ENCODE measurements at places on chromosomes 1 and 21. TPM values are rescaled to one million over a fixed set of nuclear protein-coding genes. Genes with fewer than 3 reads are reported as not detected.
A peak's percentile ranks its signal among the peaks of the same experiment; 100 is the strongest.

DNA sequence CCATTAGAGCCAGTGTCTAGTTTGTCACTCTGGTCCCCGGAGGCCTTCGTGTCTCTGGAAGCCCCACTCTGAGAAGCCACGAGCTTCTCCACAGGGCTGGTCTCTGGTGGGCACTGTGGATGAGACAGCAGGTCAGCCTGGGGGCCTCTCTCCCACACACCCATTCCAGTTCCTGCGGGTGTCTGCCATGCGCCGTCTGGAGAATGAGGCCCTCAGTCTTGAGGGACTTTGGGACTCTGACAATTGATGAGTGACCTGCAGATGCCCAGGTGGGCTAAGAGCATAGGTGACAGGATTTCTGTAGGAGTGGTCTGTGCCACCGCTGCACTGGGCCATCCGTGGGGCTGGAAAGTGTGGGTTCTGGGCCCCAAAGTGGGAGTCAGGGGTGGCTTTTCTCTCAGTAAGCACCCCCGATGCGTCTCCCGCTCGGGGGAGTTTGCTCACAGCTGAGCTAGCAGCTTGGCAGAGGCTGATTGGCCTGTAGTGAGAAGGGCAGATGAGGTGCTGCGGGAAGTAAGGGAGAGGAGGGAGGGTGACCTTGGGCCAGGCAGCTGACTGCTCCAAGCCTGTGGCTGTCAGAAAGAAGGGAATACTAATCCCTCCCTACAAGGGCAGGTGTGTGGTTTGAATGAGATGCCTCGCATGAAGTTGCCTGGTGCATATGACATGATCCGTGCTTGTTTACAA is 26.4 kb downstream of the LHX4 start:
- no peaks in the 10 kb centered on the region for H3K36me3 ChIP-seq
- H3K27ac ChIP-seq = no peak overlapping the region
- H3K4me1 ChIP-seq = peaks cover 3% of the 10 kb centered on the region
- no peak for DNase-seq

- H3K4me1 ChIP-seq = no peaks in the 10 kb centered on the region
- no peak overlapping the region for H3K27ac ChIP-seq
- peaks cover 10% of the 10 kb centered on the region for H3K27me3 ChIP-seq
- no peak overlapping the region for H3K4me3 ChIP-seq
Observed at GRCh38 chr1:153364766-153365666, 7.4 kb downstream of the S100A9 start.

DNA sequence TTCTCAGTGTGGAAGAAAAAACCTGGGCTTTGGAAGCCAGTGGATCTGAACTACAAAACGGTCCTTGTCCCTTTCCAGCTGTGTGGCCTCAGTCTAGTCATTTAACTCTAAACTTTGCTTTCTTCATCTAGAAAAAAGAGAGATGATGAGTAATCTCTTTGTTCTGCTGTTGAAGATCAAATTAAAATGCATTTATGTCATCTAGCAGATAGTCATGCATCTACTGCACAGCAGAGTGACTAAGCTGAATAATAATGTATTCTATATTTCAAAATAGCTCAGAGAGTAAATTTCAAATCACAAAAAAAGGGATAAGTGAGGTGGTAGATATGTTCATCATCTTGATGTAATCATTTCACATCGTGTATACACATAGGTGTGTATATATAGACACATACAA is 473.2 kb downstream of the DSCAM start:
- H3K27ac ChIP-seq = no peak overlapping the region
- H3K27me3 ChIP-seq = no peaks in the 10 kb centered on the region
- no peak overlapping the region for H3K4me3 ChIP-seq
- no peak for DNase-seq

DNA sequence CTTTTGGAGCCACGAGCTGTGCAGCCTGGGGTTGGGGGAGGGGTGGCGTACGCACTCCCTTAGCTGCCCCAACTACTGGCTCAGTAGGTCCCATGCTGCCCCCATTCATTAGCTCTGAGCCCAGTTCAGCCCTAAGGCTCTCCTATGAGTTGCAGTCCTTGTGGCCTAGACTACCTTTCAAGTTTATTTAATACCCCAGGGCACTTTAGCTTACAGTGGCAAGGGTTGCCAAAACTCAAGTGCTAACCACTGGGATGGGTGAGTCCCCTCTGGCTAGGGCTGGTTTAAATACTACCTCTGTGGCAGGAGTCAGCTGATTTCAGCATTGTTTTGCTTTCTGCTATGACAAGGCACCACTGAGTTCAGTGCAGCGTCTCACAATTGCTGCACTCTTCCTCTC is 118.2 kb downstream of the ODF2L start:
- H3K36me3 ChIP-seq = no peaks in the 10 kb centered on the region
- no peaks in the 10 kb centered on the region for H3K27me3 ChIP-seq
- no peak for DNase-seq
- H3K27ac ChIP-seq = no peak overlapping the region
- no peak overlapping the region for H3K4me3 ChIP-seq
- no peaks in the 10 kb centered on the region for H3K4me1 ChIP-seq

GRCh38 chr21:14453339-14454015 is 70.5 kb upstream of the HSPA13 start:
- peaks cover 37% of the 10 kb centered on the region for H3K4me1 ChIP-seq
- peak; percentile 63 for DNase-seq
- H3K36me3 ChIP-seq = no peaks in the 10 kb centered on the region
- peak overlapping the region; percentile 73 for H3K4me3 ChIP-seq
- H3K27me3 ChIP-seq = no peaks in the 10 kb centered on the region

GRCh38 chr1:172342584-172343239 is 77.8 kb upstream of the C1orf105 start:
- peaks cover 62% of the 10 kb centered on the region for H3K4me1 ChIP-seq
- H3K27ac ChIP-seq = peak overlapping the region; percentile 79
- peak overlapping the region; percentile 77 for H3K4me3 ChIP-seq
- peaks cover 20% of the 10 kb centered on the region for H3K36me3 ChIP-seq
- DNase-seq = no peak

The FCRL4 gene
- not detected for total RNA-seq

The CHD5 gene
- total RNA-seq = 0.78 TPM

The OR6K3 gene
- total RNA-seq = not detected

The ABCA4 gene
- not detected for total RNA-seq

The GBP6 gene
- total RNA-seq = 0.19 TPM

The CCDC17 gene
- total RNA-seq = 4.4 TPM
